Activated naive CD4-positive, alpha-beta T cell treated with anti-CD3 and anti-CD28 coated beads, Interleukin-2, amount 10 ng/mL, durations not matched to agents 7 days and 5 days (primary cell): ENCODE measurements at places on chromosomes 12 and 14.

GRCh38 chr14:91356181-91356763 is 61.3 kb downstream of the CCDC88C start:
- no peak for DNase-seq

DNA sequence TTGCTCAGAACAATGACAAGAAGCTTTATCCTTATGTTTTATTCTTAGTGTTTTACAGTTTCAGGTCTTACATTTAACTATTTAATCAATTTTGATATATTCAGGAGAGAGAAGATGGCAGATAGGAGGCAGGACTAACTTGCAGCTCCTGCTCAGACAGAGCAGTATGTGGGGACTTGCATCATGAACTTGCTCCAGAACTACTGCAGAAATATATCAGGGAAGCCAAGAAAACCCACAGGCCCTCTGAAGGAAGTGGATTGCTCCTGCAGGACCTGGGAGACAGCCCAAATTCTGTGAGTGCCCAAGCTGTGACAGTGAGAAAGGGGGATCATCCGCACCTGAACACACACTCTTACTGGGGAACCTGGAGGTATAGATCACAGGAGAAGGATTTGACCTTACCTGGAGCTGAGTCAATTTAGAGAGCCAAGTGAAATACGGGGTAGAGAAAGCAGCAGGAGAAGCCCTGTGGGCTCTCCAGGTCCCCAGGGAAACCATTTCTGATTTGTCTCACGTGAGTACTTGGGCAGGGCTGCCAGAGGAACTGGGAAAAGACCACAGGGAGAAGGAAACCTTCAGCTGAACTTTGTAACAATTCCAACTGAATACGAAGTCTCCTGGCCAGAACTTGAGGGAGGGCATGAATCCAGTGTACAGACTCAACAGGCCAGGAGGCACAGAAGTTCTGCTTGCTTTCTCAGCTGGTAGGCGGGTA is 28.9 kb upstream of the TSPAN8 start:
- no peak for DNase-seq

DNA sequence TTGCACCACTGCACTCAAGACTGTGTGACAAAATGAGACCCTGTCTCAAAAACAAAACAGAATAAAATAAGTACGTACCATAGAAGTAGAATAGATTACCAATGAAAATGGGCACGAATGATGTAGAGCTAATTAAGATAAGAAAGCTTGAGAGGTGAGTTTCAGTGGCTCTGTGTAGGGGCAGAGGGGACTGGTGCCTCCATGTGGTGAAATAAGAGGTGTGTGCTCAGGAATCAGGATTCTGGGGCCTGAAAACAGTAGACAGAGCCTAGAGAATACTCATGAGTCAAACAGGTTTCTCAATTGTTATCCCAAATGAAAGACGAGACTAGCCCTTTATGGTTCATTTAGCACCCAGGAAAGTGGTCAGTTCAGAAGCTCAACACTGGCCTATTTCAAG is 1145.1 kb downstream of the FLRT2 start:
- DNase-seq = no peak

DNA sequence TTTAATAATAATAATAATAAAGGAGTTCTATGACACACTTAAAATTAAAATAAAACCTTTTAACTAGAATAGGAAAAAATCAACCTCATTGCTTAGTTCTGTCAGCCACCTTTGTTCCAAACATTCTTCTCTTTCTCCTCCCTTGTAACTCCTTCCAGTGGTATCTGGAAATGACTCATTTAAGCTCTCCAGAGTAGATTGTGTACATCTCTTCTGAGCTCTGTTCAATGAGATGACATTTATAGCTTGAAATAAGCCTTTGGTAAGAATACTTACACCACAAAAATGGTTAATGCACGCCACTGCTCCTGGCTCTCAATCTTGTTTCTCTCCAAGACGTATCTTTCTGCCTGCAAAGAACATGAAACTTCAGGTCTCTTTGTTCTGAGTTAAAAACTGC is 70.3 kb downstream of the STAB2 start:
- no peak for DNase-seq

DNA sequence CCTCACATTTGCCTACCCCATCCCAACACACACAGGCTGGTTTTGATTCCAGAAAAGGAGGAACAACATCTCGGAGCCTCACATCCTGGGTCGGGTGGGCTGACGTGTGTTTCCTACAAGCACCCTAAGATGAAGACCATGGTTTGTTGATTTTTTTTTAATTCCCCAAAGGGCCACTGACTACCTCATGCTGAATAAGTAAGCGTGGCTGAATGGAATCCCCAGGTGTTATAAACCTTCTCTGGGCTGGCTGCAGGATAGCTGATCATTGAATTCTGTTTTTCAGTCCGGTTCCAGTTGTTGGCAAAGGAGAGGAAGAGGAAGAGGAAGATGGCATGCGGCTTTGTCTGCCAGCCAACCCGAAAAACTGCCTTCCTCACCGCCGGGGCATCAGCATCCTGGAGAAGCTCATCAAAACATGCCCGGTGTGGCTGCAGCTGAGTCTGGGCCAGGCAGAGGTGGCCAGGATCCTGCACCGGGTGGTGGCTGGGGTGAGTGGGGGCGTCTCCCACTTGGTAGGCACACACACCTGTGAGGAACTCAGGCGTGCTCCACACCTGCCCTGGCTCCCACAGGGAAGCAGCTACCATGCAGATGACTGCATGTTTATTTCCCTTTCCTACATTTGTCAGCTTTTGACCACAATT is 42.0 kb downstream of the RIN3 start:
- no peak for DNase-seq

DNA sequence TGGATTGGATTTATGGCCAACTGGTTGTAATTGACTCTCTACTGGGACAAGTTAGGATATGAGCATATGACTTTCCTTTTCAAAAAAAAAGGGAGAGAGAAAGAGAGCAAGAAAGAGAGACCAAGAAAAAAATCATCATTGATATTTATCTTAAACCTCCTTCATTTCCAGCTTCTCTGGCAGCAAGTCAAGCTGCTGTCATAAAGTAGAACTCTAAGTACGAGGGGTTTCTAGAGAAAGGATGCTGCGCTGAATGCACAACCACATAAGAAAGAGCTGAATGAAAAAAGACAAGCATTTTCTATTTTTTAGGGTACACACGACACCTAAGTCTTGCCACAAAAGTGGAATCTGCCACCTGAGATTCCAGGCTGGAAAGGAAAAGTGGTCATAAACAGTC is 182.6 kb downstream of the SLC25A21 start:
- no peak for DNase-seq

DNA sequence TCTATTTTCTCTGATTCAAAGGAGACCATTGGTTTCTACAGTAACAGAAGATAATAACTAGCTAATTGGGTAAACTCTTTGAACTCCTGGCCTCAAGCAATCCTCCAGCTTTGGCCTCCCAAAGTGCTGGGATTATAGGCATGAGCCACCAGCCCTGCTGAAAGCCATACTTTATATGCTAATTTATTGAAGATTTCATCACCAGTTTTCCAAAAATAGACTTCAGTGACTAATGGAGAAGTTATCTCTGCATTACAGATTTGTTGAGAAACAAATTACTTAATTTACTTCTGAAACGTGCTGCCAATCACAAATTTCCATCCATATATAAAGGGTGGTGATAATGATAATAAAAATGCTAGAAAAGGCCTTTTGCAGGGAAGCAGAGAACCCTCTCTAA is 1758.1 kb upstream of the SEL1L start:
- DNase-seq = no peak

DNA sequence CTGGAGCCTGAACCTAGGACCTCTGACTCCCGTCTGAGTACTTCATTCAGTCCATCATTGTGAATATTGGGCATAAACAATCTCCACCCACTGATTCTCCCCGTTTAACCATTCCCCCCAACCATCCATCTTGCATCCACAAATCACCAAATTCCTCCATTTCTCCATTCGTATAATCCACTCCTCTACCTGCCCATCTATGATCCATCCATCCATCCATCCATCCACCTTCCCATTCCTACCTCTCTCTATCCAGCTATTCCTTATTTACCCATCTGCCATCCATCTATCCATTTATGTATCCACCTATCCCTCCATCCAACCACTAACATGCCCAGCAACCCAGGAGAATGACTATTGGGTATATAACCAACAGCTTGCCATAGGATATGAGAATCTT is 87.5 kb downstream of the CALM1 start:
- DNase-seq = no peak

DNA sequence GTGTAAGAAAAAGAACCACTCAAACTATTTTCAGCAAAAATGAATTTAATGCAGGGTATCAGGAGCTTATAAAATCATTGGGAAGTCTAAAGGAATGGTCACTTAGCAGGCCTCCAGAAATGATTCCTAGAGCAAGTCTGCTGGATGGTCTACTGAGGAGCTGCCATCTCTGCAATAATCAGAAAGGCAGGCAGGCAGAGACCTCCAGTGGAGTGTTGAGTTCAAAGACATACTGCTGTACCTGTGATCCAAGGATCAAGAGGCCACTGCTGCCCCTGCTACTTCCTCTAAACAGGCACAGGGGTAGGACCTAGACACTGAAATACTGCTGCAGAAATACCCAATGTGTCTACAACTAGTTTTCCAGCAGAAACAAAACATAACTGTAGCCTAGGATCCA is 14.5 kb upstream of the KICS2 start:
- no peak for DNase-seq

- DNase-seq = peak; percentile 36
Measured at GRCh38 chr14:69107407-69108003, 45.4 kb downstream of the DCAF5 start.

GRCh38 chr14:70822530-70823185 is 13.3 kb upstream of the MAP3K9 start:
- peak; percentile 41 for DNase-seq

DNA sequence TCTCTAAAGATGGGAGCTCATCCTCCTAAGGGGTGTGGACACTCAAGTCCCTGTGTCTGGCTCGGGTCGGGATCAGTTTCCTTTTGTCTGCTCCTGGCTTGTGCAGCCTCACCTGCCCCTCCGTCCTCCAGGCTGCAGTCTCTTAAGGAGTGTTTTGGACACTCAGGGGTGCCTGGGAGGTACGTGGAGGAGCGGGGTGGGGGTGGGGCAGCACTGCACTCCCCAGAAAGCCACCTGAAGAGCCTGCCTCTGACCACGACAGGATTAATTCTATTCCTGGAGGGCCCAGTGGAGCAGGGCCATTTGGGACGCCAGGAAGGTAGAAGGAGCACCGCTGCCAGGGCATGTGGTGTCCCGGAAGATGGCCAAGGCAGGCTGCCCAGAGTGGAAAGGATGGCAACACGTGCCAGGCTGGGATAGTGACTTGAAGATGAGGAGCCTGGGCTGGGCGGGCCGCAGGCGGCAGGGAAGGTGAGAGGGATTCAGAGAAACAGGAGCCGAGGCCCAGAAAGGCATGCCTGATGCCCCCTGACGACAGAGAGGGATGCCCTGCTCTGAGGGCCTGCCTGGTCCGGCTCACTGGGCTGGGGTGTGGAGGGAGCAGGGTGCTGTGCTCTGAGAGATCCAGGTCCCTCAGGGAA is 14.8 kb upstream of the LRTM2 start:
- no peak for DNase-seq

- no peak for DNase-seq
Measured at GRCh38 chr12:3152011-3152511, 74.9 kb downstream of the TSPAN9 start.

- DNase-seq = no peak
Measured at GRCh38 chr12:85392508-85392907, 112.5 kb downstream of the ALX1 start.

- no peak for DNase-seq
Measured at GRCh38 chr12:1810201-1810930, 10.0 kb upstream of the LRTM2 start.

DNA sequence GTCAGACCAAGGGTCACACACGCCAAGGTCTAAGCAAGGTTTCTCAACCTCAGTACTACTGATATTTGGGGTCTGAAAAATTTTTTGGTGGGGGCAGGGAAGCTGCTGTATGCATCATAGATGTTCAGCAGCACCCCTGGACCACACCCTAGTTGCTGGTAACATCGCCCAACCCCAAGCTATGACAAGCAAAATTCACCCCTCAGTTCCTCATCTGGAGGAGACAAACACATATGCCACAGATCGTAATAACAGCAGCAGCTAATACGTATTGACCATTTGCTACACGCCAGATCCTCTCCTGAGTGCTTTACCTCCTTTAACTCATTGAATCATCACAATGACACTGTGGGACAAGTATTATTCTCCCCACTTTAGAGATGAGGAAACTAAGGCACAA is 46.4 kb downstream of the ACTN1 start:
- no peak for DNase-seq

- DNase-seq = peak; percentile 61
Measured at GRCh38 chr12:125330645-125331341, 265.6 kb downstream of the AACS start.

DNA sequence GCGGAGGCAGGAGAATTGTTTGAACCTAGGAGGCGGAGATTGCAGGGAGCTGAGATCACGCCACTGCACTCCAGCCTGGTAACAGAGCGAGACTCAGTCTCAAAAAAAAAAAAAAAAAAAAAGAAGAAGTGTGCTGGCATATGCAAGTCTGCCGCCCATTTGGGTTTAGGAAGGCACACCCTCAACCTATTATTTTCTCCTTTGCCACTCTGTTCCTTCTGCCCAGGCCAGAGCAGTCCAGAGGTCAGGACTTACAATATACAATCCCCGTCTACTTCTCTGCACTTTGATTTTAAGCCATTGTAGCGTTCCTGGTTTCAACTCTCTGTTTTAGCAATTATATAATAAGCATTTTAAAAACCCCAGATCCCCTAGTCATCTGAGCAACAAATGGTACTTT is 39.8 kb downstream of the CATSPERB start:
- no peak for DNase-seq

- DNase-seq = no peak
Measured at GRCh38 chr12:52909331-52909730, 4.5 kb upstream of the KRT8 start.
